ENCODE measurements at places on chromosomes 1 and 21.

DNA sequence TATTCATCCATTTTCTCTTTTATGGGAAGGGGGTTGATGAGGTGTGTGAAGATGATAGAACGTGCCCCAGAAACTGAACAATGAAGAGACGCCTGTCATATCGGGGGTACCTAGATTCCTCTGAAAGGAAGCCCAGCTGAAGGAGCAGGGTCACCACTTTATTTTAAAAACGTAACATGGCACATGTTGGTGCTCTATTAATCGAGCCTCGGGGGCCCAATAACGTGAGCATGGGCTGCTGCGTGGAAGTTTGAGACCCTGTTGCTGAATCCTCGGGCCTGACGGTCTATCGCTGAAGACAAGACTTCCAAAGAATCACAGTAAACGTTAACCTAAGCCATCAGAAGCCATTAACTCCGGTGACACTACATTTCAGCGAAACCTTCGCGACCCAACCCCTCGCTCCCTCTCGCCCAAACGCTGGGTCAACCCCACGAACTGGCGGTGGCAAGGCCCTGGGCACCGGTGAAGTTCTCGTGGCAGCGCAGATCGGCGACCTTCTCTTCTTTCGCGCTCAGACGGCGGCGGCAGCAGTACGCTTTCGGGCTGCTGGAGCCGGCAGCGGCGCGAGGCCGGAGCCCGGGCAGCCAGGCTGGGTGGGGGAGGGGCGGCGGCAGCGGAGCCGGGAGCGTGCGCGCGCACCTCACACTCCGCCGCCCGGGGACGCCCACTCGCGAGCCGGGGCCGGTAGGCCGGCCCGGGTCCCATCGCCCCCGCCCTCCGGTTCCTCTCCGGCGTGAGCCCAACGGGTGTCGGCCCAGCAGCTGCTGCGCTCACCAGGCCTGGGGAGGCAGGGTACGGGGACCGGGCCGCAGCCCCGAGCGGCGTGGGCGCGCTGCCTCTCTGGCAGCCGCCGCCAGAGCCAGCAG, 838 bp upstream of the MAN1A2 start:
- peak; percentile 98 for DNase-seq

DNA sequence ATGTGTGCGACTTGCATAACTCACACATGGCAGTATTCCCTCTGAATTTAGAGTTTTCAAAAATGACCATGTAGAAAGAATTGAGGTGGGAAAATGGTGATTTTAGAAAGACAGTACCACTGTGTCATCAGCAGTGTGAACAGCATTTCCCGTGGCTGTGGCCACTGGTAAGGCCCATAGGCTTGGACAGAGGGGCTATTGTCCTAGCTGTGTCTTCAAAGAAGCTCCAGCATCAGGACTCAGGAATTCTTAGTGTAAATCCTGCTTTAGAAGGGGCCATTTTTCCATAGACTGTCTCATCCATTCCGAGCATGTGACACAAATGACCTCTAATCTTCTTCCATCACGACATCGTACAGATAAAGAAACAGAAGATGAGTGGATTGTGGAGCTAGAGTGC, 119.3 kb upstream of the BACE2 start:
- no peak for DNase-seq

GRCh38 chr1:221272940-221273339, 393.7 kb downstream of the HLX start:
- no peak for DNase-seq

DNA sequence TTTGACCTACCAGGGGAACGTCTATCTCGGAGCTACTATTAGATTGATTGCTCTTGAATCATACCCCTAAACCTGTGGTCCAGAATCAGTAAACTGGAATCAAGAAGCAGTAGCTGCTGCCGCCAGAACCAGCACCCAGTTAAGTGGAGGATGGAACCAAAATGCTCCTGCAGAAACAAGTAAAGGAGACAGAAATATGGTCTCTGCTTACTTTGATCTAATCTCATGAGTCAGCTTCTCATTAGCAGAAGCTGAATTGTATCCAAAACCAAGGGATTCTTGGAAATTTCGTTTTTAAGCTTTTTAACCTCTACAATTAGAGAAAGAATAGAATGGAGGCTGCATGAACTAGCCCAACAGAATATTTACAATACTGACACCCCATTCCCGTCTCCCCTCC, 42.6 kb upstream of the PIGV start:
- DNase-seq = no peak

DNA sequence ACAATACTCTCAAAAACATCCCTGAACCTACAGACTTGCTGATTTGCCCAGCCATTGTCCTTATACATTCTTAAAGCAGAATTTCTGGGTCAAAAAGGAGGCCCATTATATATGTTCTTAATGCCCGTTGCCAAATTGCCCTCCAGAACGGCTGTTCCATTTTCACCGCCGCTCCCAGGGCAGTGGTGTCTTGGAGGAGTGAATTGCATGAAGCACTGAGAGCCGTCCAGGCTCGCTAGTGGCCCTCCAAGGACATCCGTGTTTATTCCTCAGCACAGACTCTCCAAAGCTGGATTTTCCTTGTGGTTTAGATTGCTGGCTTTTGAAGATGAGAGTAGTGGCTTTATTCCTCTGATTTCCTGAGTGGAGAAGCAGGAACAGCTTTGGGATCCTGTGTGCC, 68.8 kb downstream of the FHAD1 start:
- DNase-seq = no peak

DNA sequence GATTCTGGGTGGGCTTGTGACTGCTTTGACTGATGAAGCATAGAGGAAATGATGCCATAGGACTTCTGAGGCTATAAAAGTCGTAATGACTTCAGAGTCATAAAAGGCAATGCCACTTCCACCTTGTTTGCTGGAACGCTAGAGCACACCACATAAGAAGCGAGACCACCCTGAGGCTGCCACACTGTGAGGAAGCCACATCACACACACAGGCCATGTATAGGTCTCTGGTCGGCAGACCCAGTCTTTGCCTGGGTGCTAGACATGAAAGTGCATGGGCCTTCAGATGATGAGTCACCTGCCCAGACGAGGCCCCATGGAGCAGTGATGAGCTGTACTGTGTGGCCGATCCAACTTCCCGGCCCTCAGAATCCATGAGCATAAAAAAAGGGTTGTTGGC, 14.2 kb upstream of the KANK4 start:
- no peak for DNase-seq

DNA sequence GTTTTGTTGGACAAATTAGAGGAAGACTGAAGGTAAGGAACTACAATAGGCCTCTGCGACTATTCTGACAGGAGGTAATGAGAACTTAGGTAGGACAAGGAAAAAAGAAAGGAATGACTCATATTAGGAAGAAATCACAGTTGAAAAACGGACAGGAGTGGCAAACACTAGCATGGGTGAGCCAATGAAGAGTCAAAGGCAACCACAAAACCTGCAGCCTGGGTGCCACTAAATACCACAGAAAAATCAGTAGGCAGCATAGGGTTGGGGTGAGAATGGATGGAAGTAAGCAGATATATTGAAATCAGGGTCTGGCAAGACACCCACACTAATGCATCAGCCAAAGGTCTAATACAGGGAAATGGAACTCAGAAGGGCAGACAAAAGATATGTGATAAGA, 10.0 kb downstream of the RBM34 start:
- no peak for DNase-seq

GRCh38 chr1:109592916-109593315, 26.5 kb downstream of the GNAT2 start:
- DNase-seq = no peak

DNA sequence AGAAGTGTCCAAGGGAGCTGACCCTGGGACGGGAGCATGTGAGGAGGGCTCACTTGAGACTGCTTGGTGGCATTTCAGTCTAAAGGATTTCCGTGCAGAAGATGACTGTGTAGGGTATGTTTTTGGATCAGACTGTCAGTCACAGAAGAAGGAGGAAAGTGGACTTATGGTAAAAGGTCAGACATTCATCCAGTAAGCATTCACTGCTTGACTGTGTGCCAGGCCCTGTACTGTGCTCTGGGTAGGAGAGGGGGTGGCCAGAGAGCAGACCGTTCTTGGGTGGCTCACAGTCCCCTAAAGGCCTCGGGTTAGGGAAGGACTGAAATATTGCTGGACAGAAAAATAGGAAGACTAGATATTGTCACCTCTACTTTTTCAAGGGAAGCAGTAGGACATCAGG, 2.1 kb upstream of the SERINC2 start:
- DNase-seq = no peak

GRCh38 chr1:70767377-70767776, 280.2 kb downstream of the PTGER3 start:
- DNase-seq = no peak

DNA sequence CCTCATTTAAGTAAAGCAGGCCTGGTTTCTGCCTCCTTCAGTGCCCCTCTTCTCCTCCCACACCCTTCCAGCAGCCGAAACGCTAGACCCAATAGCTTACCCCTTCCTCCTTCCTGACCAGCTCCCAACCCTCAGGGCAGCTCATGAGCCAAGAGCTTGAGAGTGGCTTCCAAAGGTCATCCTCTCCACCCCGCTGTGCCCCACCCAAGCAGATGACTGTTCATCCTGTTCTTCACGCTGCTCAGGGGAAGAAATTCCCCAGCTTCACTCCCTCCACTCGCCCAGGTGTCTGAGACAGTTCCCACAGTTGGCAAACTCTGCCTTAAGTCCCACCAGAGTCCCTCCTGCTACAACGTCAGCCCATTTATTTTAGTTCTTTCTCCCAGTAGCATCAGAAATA, 23.4 kb downstream of the ARHGEF19 start:
- DNase-seq = no peak

DNA sequence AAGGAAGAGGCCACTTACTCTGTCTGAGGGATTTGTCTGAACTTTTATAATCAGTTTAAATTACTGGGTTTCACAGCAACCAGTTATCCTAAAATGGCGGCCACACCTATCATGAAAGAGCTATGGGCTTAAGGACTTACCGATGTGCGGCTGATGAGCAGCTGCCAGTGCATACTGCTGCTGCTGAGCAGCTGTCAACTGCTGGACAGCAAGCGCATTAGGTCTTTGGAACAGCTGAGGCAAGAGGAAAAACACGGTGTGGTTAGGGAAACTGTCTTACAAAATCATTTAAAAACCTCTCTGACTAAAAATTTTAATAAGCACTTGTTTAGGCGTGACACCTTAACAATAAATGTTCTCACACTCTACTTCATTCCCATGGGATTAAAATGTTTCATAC, 72.6 kb upstream of the SDC3 start:
- no peak for DNase-seq

DNA sequence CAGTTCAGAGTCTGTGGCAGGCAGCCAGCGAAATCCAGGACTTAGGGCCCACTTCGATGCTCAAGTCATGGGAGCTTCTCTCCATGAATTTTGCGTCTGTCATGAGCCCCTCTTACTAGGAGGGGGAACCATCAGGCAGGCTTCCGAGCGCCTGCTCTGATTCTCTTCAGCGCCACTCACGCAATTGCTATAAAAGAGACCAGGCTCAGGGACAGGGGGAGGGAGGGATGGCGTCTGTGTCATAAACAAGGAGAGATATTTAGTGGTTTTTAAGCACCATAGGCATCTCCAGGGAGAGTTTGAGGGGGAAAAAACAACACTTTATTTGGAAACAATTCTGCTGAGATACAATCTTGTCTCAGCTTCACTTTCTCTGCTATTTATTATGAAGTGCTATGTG, 60.6 kb downstream of the NAV1 start:
- no peak for DNase-seq

DNA sequence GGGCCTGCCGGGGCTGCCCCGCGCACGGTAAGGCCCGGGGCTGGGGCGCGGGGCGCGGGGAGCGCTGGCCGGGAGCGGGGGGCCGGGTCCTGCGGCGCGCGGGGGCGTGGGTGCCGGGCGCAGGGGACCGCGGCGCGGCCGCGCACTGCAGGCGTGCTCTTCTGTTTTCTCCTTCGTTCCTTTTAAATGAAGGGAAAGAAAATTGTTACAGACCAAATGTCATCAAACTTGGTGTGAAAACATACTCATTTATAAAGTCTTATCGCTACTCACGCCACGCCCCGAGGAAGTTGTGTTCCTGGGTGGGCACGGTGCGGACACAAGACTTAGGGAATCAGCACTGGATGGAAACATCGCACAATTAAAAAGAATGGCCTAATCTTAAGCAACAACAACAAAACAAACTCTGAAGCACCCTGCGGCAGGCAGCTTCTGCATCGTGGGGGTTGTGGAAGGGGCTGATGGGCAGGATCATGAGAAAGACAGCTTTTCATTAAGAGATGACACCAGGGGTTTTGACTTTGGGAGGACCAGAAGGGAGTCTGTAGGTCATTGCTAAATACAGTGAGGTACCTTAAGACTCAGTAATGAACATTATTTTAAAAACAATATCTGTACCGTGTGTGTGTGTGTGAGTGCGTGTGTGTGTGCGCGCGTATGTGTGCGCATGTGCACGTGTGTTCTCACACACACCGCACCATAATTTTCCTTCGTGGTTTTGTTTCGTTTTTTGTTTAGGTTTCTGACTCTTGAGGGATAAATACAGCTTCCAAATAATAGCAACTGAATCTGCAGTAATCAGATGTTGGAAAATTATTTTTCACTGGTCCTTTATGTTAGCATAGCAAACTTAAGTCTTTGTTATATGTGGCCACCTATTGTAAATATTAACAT, 548 bp downstream of the B3GALT5 start:
- no peak for DNase-seq

DNA sequence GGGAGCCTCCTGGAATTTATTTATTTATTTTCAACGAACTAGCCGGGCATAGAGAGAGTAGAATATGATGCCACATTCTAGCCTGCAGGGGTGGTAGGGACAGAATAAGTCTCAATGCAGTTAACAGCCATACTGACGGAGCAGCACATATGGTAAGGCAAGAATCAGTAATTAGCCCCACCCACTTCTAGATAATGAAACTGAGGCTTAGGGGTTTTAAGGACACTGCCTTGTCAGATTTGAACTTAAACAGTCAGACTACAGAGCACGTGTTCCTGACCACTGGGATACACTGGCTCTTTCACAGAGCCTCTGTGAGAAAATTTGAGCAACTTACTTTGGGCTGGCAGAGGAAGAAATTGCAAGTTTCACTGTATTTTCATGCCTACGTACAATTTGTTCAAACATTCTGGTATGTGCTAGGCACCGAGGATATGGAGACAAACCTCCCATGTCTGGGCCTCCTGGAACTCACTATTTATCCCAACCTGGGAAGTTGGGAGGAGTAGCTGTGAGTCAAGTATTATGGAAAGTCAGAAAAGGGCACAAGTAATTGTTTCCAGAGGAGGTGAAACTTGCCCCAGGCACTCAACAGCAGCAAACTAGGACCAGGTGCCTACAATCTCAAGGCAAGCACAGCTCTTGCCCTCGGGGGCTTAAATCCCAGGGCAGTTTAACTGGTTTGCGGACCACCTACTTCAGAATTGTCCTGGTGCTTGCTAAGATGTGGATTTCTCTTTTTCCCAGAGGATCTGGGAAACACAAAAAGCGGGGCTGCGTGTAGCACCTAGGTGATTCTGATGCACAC, 1.6 kb upstream of the CLIC4 start:
- DNase-seq = no peak

DNA sequence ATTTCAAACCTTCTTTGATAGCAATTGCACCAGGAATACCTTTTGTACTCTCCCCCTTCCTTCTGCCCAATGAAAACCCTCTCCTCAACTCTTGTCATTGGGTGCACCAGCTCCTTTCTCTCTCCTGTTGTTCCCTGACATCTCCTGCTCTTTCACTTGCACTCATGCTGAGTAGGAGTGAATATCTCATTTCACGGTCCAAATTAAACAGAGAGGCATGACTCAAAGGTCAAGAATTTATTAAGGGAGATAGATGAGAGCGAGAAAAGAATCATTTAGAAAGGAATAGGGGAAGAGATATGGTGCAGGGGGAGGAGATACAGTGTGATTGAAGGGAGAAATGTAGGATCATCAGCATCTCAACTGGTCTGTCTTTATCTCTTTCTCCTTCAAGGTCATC, 22.1 kb downstream of the AIM2 start:
- DNase-seq = no peak

GRCh38 chr1:19458815-19459417, 26.4 kb downstream of the CAPZB start:
- no peak for DNase-seq

Data from upper lobe of left lung (tissue), 6 donors.